ENCODE measurements at places on chromosomes 6 and 20.

DNA sequence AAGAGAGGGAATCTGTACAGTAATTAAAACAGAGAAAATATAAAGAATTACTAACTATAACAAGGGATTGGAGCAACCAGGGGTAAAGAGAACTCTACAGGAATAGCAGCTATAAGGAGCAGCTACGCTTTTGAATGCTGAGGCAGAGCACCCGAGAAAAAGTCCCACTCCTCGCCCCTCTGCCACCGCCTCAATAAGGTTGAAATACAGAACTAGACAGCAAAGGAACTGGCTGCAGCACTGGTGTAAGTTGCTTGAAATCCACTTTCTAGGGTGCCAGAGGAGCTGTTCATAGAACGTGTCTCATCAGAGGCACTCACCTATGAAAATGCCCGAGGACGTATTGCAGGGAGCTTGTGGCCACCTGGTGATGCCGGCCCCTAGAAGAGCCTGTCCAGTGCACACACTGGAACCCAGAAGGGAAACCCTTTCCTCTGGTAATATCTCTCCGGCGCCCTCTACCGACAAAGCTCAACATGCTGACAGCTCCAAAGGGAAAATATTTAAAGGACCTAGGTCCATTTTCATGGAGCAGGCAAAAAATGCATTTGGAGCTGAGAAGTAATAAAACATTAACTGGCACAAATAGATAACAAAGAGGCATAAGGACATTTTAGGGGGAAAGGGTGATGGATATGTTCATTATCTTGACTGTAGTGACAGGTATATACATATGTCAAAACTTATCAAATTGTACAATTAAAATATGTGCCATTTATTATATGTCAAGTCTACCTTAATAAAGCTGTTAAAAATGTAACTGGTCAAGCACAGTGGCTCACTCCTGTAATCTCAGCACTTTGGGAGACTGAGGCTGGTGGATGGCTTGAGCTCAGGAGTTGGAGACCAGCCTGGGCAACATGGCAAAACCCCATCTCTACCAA is 137.4 kb upstream of the HDAC2 start:
- DNase-seq = peak; percentile 85

- DNase-seq = peak; percentile 74
Measured at GRCh38 chr6:34284563-34285447, 36.0 kb upstream of the SMIM29 start.

GRCh38 chr6:141445928-141446628 is 686.6 kb upstream of the GJE1 start:
- no peak for DNase-seq

- DNase-seq = no peak
Measured at GRCh38 chr6:67683960-67684359, 951.1 kb upstream of the ADGRB3 start.

DNA sequence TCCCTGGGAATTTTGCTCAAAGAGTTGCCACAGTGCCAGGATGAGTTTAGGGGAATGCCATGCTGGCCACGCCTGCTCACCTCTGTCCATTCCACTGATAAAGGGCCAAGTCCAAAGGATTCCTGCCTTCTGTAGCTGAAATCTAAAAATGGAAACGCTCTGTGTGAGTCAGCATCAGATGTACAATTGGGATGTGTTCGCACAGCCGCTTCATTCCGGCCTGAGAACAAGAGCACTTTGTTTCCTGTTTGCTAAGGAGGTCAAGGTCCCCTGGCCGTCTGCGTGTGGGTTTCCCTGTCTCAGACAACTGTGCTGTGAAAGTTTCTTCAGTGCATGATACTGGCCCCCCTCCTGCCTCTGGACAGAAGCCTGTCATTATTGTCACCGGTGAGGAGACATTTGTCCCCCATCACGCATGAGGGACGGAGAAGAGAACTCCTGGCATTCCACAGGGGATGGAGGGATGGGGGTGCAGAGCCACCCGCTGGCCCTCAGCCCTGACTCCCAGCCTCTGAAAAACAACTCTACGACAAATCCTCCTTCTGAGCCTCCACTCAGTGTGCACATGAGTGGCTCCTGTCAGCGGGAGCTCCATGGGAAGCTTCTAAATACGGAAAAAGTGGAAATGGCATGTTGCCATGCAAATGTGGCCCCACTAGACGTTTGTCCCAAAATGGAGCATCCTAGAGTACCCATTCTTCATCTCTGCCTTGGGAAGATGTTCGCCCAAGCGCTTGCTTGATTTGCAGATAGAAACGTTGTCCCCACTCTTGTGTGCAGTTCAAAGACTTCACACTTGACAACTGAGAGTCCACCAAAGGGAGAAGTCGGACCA is 143.5 kb upstream of the AFDN start:
- no peak for DNase-seq

- no peak for DNase-seq
Measured at GRCh38 chr6:62894114-62894513, 317.2 kb upstream of the FKBP1C start.

GRCh38 chr6:2819115-2819514 is 22.5 kb downstream of the SERPINB1 start:
- DNase-seq = no peak
